ENCODE measurements at places on chromosomes 5 and 9.

- no peak for DNase-seq
Observed at GRCh38 chr5:103340717-103341388, 82.3 kb downstream of the MACIR start.

DNA sequence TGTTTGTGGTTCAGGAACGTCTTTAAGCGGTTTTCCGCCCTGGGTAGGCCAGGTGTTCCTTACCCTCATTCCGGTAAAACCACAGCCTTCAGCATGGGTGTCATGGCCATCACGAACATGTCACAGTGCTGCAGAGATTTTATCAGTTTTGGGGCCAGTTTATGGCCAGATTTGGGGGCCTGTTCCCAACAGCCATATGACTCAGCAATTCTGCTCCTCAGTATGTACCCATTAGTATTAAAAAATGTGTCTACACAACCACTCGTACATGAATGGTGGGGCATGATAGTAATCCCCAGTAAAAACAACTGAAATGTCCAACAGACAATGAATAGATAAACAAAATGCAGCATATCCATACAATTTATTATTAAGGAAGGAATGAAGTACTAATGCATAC, 51.9 kb upstream of the TTC23L start:
- no peak for DNase-seq

GRCh38 chr5:42636425-42636824, 120.2 kb upstream of the CCDC152 start:
- DNase-seq: no peak

- no peak for DNase-seq
Observed at GRCh38 chr5:152804179-152804578, 399.1 kb upstream of the NMUR2 start.

DNA sequence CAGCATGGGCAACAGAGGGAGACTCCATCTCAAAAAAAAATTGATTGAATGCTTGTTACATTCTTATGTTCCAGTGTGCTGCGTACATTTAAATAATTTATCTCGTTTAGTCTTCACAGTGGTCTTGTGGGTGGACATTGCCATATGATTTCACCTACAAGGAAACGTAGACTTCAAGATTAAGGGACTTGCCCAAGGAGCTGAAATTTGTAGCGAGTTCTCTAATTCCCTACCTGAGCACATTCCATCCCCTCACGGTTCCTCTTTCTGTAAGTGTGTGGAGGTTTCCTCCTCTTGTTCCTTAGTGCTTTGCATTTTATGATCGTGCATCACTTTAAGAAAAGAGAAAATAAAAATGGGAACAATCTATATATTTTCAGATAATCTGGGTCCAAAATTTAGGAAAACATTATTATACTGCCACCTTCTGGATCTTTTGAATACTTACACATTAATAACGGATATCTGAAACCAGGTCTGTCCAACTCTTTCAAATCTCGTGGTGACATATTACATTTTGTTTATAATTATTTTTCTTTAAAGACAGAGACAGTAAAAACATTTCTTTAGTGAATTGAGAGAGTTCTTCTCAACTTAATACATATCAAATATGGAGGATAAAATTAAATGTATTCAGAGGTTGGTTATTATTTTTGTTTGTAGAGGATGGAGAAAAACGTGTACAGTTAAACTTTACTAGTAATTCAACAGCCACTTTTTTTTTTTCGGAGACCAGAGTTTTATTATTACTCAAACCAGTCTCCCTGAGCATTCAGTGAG, 29.9 kb upstream of the C7 start:
- DNase-seq: peak; percentile 63

GRCh38 chr9:90774682-90775081, 26.9 kb upstream of the SYK start:
- DNase-seq: no peak

- DNase-seq: no peak
Observed at GRCh38 chr9:4620881-4621555, 41.1 kb upstream of the PLPP6 start.

DNA sequence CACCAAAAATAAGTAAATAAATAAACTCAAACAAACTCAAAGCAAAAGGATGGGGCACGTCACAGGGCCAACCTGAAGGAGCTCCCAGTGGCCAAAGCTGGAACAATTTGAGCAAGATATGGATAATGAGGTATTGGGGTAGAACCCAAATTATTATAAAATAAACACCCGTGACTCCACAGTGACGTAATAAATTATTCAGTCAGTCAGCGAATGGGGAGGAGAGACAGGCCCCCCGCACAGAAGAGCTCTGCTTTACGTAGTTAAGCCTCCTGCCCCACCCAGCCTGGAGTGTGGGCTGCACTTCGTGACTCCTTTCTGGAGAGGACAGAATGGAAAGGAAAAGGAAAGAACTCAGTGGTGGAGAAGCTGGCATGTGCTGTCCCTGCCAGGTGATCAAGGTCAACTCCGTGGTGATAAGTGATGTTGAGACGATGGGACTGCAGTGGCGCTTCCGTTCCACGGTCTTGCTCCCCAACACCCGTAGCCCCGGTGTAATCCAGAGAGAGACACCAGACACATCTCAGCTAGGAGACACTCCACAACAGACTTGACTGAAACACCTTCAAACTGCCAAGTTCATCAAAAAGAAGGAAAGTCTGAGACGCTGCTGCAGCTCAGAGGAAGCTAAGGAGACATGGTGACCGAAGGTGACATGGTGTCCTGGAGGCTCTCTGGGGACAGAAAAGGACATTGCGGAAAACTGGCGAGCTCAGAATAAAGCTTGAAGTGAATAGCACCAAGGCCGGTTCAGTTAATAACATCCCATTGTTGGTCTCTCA, 83.3 kb upstream of the COL5A1 start:
- no peak for DNase-seq

DNA sequence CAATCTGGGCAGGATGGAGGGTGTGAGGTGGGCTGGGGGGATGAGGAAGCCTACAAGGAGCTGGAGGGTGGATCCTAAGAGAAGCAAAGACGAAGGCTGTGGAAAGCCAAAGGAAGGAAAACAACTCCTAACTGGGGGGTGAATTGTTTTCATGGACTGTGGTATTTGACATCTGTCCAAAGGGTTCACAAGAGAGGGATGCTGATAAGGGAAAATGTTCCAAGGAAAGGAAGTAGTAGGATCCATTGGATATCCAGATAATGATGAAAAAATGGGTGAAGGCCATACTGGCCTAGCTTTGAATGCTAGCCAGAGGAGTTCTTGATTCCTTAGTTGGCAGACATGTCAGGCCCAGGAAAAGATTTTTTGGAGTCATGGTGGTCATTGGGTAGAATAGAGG, 51.8 kb upstream of the FOXI1 start:
- DNase-seq: no peak

DNA sequence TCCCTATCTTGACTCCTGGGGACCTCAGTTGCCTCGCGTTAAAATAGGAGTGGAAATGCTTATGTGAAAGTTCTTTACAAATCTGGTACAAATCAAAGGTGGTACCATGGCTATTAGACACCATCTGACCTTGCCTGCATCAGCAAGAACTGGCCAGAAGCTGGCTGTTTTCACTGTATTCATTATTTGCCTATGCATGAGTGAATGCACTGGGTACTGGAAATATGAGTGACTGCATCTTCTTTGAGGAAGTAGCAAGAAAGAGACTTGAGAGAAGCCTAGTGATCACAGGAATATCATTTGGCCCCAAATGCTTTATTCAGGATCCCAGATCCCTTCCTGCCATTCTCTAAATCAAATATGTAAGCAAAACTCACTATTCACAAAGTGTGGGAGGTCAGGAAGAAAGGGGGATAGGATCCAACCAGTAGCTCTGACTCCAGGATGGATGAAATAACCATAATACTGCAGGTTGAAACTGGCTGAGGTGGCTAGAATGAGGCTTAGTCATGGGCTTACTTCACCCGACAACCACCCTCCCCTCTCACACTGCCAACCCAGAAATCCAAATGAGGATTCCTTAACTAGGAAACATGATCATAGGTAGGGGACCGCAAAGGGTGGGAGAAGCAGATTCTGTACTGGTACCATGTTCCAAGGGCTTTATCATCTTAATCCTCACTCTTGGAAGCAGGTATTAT, 56.7 kb downstream of the FAM114A2 start:
- DNase-seq: no peak

GRCh38 chr9:129726322-129727160, 26.3 kb downstream of the PTGES start:
- DNase-seq: peak; percentile 69

DNA sequence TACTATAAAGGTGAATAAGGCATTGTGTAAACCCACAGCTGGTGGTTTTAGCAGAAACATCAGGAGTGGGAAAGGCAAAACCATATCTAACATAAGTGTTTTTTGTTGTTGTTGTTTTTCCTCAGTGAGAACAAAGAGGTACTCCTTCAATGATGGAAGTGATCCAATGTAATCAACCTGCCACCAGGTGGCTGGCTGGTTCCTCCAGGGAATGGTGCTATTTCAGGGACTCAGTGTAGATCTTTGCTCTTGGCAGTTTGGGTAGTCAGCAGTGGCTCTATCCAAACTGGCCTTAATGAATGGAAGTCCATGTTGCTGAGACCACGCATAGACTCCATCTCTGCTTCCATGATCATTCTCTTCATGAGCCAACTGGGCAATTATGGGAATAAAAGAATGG, 10.8 kb downstream of the DMRTA1 start:
- no peak for DNase-seq

GRCh38 chr9:38338342-38339018, 54.0 kb upstream of the ALDH1B1 start:
- DNase-seq: no peak

GRCh38 chr5:175885813-175886212, 14.4 kb downstream of the CPLX2 start:
- no peak for DNase-seq

- no peak for DNase-seq
Observed at GRCh38 chr9:3578786-3579185, 53.0 kb upstream of the RFX3 start.

- DNase-seq: no peak
Observed at GRCh38 chr5:50667023-50667652, 701 bp downstream of the PARP8 start.

DNA sequence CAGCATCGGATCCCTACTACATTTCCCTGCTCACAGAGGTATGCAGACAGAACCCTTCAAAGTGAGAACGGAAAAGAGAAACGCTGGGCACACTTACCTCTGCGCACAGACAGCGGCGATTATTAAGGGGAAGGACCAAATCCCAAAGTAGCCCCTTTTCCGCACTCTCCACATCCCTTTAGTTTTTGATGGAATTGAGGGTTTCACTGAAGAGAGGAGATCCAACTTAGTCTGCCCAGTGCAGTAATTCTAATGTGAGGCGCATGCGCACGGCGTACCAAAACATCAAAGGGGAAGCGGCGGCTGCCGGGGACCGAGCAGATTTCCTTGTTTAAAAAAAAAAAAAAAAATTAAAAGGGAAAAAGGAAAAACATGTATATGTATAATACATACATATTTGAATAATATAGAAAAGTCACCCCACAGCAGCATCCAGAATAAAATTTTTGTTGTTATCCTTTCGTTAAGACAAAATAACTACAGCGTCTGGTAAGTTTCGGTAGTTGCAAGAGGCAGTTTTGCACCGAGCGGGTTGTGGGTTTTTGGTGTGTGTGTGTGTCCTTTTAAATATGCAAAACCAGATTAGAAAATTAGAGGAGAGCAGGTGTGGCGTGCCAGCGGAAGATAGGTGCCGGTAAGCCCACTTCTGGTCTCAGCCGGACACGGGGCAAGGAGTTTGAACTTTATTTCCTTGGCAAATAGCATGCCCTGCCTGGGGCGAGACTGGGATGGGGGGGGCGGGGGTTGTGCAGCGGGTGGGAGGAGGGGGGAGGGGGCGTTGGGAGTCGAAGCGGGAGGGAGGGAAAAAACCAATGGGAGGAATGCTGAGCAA, at the start of gene GABRB2:
Gene GABRB2 (minus strand): TSS at position 256 of the 832 bp plus-strand sequence. CDS start 82 bp downstream, at position 174.
- DNase-seq: peak; percentile 47

DNA sequence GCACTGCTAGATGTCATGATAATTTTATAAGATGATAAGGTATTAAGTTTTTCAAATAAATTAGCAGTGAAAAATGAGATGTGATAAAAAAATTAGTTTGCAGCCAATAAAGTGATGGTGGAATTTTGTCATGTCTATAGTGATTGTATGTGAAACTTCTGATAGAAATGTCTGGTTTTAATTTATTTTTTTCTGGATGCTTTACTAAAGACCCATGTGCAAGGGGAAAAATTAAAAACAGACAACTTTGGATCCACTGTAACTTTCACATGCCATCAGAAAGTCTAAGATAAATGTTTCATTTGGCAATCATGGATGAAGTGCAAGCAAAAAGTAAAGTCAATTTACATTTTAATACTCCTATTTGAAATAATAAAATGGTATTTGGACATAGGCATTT, 4.4 kb upstream of the NDUFS4 start:
- DNase-seq: no peak

GRCh38 chr5:105961572-105961971, 1709.2 kb downstream of the EFNA5 start:
- no peak for DNase-seq

DNA sequence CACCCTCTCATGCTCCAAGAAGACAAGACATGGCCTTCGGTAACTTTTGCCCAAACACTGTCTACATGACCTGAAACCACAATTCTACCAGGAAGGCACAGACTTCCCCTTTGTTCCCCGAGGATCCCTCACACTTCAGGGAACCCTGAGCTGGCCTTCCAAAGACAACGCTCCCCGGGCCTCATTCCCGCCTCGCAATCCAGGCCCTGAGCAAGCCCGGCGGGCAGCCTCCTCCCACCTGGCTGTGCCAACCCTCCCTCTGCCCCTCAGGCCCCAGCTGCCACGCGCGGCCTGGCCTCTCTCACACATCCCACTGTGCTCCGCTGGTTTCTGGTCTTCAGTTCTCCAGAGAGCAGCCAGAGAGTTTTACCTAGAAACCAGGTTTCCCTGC, 7.3 kb downstream of the QSOX2 start:
- DNase-seq: no peak

GRCh38 chr5:60677850-60678664, 21.9 kb downstream of the DEPDC1B start:
- DNase-seq: peak; percentile 5

- DNase-seq: no peak
Observed at GRCh38 chr9:16064771-16065170, 511.9 kb downstream of the CCDC171 start.

DNA sequence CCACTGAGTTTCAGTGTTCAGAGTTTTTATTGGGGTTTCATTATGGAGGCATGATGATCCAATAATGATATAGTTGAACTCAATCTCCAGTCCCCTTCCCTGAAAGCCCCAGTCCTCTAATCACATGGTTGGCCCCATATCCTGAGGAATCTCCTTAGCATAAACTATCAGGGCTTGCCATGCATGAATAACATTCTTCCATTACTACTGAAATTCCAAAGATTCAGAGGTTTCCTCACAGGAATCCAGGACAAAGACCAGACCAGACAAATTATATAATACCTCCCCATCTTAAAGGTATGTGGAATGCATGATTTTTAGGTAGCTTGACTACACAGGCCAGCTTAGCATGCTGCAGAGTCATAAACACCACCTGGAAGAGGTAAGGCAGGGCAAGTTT, 15.5 kb upstream of the LRRTM2 start:
- no peak for DNase-seq

DNA sequence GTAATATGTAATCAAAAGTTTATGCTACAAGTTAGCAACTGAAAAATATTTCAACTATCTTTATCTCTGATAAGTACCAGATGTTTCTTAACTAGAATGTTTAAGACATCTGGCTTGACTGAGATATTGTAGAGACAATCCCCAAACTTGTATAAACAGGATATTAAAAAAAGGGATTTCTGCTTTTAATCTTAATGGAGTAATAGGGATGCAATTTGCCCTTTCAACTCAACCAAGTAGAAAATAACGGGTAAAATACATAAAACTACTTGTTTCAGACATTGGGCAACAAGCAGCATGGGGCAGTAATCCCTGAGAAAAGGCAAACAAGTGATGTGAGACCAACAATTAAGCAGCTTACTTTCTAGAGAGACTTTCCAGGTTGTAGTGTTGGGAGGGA, 9.4 kb upstream of the ADAMTS12 start:
- DNase-seq: no peak

- DNase-seq: no peak
Observed at GRCh38 chr9:85208666-85209065, 533.1 kb downstream of the AGTPBP1 start.
